ENCODE measurements at places on chromosomes 5 and 9.
A peak's percentile ranks its signal among the peaks of the same experiment; 100 is the strongest.

GRCh38 chr9:97293207-97293721 lies 14.2 kb upstream of the CCDC180 start:
- no peak for DNase-seq

GRCh38 chr5:75365740-75366139 lies 28.7 kb downstream of the HMGCR start:
- DNase-seq, result no peak

- no peak for DNase-seq
Observed at GRCh38 chr5:154481584-154482381, 3.8 kb upstream of the HAND1 start.

- DNase-seq, result no peak
Observed at GRCh38 chr5:5711112-5711511, 288.6 kb downstream of the ICE1 start.

- DNase-seq, result no peak
Observed at GRCh38 chr5:52466113-52466512, 321.6 kb upstream of the ITGA1 start.

DNA sequence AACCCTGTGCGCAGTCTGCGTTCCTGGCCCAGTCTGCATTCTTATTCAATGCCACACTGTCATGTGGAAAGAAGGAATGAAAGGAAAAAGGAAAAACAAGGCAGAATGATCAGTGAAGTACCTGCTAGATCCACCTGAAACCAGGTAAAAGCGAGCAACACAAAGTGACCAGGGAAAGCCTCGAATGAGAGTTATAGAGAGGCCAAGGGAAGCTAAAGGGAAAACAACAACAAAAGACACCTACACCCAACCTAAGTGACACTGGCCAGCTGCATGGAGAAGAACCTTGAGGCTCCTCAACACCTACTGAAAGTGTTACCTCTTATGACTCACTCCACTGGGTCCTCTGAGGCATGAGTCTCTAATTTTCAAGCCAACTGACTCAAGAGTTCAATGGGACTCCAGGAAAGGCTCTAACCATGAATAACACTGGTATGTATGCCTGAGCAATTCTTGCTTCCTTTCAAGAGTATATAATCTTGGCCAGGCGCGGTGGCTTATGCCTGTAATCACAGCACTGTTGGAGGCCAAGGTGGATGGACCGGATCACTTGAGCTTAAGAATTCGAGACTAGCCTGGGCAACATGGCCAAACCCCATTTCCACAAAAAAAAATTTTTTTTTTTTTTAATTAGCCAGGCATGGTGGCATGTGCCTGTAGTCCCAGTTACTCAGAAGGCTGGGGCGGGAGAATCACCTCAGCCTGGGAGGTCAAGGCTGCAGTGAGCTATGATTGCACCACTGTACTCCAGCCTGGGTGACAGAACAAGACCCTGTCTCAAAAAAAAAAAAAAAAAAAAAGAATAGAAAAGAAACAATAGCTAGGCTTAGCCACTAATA lies 29.0 kb downstream of the MTMR12 start:
- DNase-seq, result peak; percentile 40

DNA sequence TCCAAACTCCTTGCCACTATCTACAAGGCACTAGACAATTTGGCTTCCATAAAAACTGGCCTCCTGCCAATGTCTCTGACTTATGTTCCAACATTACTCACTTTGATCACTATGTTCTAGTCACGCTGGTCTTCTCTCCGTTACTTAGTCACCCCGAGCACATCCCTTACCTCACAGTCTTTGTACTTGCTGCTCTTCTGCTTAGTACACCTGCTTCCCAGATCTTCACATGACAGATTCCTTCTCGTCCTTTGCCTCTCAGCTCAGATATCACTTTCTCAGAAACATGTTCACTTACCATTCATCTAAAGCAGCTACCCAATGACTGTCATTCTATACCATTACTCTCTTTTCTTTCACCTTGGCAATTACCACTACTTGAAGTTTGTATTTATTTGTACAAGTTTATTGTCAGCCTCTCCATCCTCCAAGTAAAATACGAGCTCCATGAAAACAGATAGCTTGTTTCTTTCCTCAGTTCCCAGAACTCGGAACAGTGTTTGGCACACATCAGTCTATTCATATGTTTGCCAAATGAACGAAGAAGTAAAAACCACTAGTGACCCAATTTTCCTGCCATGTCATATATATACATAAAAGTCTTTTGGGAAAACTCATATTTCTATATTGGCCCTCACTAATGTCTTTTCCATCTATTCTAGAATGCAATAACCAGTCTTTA lies 5.9 kb upstream of the SLC22A5 start:
- DNase-seq, result no peak

GRCh38 chr9:91371894-91372293 lies 10.2 kb upstream of the AUH start:
- no peak for DNase-seq

- no peak for DNase-seq
Observed at GRCh38 chr5:174903172-174903732, 178.9 kb downstream of the MSX2 start.

DNA sequence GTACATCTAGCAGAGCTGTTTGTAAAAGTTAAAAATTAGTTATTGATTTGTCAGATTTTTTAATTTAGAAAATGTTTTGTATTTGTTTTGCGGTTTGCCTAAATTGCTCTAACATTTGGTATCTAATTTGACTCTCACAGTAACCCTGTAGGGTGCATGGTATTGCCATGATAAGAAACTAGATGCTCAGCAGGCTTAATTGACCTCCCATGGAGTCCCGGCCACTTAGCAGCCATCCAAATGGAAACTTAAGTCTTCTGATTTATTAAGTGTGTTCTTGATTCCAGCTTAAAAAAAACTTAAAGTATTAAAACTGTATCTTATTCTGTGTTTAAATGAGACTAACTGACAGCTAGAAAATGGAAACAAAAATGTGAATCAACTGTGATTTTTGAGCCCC lies 54.5 kb downstream of the CAST start:
- no peak for DNase-seq

GRCh38 chr5:176646707-176647029 lies 616 bp upstream of the TSPAN17 start:
- no peak for DNase-seq

DNA sequence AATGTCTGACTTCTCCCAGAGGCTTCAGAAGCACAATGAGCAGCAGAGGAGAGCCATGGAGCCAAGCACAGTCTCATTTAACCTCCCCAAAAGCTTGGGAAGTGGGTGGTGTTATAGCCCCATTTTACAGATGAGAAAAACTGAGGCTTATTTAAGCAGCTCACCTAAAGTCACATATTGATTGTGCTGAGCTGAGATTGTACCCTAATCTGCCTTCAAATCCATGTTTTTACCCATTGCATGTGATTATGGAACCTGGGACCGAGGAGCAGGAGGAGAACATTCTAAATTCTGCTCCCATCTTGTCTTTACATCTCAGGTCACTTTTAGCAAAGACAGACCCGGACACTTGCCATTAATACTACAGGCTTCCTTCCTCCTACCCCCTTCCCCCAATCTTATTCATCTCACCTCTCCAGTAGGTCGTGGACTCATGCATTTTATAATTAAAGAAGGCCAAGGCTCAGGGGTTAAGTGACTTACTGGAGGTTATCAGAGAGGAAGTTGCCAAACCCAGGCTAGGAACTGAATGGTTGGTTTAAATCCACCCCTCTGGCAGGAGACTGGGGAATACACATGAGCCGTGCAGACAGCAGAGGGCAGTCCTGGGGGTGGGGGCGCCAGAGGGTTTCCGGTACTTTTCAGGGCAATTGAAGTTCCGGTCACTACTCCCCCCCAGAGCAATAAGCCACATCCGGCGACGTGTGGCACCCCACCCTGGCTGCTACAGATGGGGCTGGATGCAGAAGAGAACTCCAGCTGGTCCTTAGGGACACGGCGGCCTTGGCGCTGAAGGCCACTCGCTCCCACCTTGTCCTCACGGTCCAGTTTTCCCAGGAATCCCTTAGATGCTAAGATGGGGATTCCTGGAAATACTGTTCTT lies 51.0 kb upstream of the IL17B start:
- DNase-seq, result no peak

- peak; percentile 82 for DNase-seq
Observed at GRCh38 chr9:34612788-34613390, 992 bp upstream of the RPP25L start.

DNA sequence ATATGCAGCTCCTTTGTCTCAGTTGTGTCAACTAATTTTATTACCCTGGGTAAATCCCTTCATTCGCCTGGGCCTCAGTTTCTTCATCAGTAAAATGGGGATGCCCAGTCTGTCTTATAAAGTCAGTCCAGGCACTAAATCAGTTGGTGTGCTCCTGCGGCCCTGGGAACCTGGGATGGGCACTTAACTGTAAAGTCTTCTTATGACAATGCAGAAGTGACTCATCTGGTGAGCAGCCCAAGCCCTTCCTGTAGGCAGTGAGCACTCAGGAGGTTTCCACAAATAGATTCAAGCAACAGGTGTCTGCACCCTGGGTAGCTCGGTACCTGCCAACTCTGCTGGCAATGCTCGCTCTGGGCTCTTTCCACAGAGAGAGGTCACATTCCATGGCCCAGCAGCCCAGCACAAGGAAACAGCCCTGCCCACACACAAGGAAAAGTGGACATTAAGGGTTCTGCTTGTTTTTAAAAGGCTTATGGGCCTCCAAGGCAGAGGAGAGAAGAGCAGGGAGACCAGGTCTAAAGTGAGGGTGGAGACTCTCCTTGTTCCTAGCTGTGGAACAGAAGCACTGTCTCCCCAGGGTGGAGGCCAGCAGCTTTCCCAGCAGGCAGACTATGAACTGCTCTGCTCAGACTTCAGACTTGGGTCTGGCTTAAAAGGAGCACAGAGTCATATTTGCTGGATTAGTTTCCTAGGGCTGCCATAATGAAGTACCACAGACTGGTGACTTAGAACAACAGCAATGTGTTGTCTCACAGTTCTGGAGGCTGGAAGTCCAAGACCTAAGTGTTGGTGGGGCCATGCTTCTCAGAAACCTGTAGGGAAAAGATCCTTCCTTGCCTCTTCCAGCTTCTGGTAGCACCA lies 89.7 kb upstream of the ADRA1B start:
- DNase-seq, result no peak

DNA sequence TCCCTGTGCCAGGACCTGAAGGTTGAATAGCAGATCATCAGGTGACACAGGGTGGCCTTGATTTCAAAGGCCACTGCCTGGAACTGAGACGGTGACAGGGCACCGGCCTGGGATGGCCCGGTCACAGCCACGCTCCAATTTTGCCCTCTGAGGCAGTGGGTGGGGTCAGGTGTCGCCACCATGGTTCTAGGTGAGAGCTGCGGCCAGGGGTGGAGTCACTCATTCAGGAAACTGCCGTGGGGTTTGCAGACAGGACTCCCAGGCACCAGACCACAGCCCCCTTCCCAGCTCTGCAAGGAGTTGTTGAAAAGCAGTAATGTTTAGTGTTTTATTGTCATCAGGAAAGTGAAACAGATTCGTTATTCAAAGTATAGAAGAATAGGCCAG lies 17.3 kb upstream of the RNU6ATAC start:
- no peak for DNase-seq

GRCh38 chr9:134630861-134631260 lies 10.7 kb upstream of the COL5A1 start:
- no peak for DNase-seq

GRCh38 chr5:58687079-58687478 lies 104.2 kb downstream of the RAB3C start:
- DNase-seq, result no peak

DNA sequence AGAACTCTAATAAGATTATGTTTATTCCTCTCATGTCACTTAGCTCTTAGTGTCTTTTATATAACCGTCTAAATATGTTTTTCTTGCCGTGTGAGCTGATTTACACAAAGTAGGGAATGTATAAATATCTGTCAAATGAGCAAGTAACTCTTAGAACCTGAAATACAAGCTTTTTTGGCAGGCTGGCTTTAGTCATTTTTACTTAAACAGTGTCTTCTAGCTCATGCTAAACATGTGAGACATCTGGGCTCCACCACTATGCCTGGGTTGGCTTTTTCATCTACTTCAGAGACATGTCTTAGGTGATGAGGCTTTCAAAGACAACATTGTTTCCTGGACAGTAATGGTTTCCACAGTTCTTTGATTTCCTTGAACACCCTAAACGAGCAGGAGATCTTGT lies 137.2 kb upstream of the ZNF608 start:
- no peak for DNase-seq

DNA sequence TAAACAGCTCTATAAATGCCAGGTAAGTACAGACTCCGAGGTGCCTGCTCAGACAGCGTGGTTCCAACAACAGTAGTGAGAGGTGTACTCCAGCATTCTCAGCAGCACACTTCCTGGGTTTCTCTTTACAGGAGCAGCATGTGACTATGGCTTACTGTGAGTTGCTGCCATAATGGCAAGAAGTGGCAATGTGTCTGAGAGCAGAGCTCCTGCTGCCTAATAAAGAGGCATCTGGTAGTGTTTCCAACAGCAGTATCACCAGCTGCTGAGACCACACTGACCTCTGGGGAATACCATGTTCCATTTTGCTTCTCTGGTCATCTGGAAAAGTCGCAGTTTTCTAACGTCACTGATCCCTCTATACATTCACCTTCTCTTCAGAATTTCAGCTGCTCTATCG lies 398.2 kb downstream of the SLCO4C1 start:
- no peak for DNase-seq

- no peak for DNase-seq
Observed at GRCh38 chr5:100788417-100788816, 114.7 kb downstream of the ST8SIA4 start.

- DNase-seq, result no peak
Observed at GRCh38 chr5:143564417-143564816, 160.9 kb upstream of the NR3C1 start.

DNA sequence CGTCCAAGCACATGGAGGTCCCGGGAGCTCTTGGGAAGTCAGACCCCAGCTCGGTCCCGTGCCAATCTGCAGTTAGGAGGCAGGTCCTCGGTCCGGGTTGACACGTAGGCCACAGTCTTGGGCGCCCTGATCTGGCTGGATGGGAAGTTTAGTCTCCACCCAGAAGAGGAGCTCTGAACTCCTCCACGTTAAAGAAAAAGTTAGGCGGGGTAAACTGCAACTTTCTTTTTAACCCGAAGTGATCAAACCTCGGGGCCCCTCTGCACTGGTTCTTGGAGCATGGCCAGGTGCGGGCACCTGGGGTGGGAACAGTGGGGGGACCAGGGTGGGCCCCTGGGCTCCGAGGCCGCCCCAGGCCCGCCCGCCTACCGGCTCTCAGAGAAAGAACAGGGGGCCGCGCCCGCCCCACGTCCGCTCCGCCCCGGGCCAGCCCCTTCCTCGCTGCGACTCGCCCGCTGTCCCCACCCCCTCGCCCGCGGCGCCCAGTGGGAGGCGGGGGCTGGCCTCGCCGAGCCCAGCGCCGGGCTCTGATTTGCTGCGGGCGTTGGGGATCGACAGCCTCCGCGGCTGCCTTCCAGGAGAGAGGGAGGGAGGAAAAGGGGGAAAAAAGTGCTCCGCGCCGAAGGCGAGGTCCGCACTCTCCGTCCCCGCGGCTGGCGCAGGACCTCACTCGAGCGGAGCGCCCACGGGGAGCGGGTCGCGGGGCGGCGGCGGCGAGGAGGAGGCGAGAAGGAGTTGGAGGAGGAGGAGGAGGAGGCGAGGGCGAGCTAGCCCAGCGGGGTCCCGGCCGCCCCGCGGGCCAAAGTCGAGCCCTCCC lies at the start of gene COL5A1:
COL5A1 (plus strand) TSS at position 631 of the 817 bp plus-strand sequence. CDS start 385 bp downstream, outside the sequence.
- DNase-seq, result peak; percentile 47

Measured in stimulated activated CD8-positive, alpha-beta memory T cell treated with anti-CD3 and anti-CD28 coated beads, Interleukin-4, amount 100 ng/mL, for 48 hours (primary cell).